ENCODE measurements at places on chromosomes 16 and 17.

DNA sequence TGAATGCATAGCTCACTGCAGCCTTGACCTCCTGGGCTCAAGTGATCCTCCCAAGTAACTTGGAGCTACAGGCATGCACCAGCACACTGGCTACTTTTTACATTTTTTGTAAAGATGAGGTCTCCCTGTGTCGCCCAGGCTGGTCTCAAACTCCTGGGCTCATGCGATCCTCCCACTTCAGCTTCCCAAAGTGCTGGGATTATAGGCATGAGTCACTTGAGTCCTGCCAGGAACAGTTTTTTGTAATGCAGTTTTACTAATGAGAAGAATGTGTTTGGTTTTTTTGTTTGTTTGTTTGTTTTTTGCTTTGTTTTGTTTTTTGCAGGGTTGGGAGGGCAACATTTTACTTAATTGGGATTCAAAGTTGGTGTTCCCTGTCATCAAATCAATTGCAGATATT, 22.2 kb downstream of the SOST start:
- DNase-seq, result no peak

- no peak for DNase-seq
Measured at GRCh38 chr16:89925596-89926079, 2.5 kb downstream of the TUBB3 start.

GRCh38 chr16:22673421-22673831, 140.5 kb upstream of the HS3ST2 start:
- no peak for DNase-seq

GRCh38 chr17:65604070-65604469, 42.6 kb upstream of the AXIN2 start:
- DNase-seq, result no peak

- DNase-seq, result no peak
Measured at GRCh38 chr16:82182266-82183003, 12.4 kb upstream of the MPHOSPH6 start.

- DNase-seq, result no peak
Measured at GRCh38 chr16:81567987-81568748, 123.6 kb downstream of the CMIP start.

GRCh38 chr16:84315422-84315821, 20.7 kb downstream of the WFDC1 start:
- no peak for DNase-seq

- DNase-seq, result no peak
Measured at GRCh38 chr17:32917842-32918241, 10.1 kb upstream of the TMEM98 start.

DNA sequence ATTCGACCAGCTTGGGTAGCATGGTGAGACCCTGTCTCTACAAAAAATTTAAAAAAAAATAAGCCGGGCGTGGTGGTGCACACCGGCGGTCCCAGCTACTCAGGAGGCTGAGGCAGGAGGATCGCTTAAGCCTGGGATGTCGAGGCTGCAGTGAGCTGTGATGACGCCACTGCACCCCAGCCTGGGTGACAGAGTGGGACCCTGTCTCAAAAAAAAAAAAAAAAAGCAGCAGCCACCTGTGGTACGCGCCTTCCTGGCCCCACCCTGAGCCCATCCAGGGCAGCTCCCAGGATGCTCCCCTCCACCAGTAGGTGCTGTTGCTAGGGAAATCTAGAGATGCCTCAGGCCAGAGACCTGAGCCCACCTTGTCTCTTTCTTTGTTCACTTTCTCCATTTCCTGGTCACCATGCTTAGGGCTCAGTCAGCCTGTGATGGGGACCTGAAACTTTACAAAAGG, 47.4 kb downstream of the TEKT5 start:
- no peak for DNase-seq

GRCh38 chr16:11306997-11307638, 26.0 kb upstream of the PRM1 start:
- no peak for DNase-seq

DNA sequence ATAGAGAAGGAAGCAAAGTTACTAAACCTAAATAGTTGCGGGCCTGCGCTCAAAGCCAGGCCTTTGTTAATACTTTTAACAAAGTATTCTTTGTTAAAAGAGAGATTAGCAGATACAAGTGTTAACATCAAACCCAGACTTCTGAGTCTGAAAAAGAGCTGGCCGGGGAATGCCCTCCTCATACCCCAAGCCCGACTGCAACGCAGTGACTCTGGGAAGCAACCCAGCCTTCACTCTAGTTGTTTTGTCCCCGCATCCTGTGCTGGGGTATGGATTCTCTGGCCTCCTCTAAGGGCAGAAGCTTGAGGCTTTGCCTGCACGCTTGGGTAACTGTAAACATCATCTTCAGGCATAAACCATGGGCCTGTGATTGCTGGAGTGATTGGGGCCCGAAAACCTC, 48.3 kb downstream of the ADCY7 start:
- DNase-seq, result no peak

DNA sequence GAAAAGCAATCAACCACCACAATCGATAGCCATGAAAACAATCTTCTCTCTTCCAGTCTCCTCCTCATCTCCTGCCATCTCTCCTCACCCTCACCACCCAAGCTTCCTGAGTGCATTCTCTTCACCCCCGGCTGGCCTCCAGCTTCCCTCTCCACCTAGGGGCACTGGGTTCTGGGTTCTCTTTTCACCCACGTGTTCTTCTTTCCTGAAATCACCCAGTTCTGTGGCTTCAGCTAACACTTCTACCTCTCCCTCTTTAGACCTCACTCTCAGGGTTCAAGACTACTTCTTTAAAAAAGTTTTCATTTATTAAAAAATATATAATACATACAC, 8.2 kb downstream of the ITGAM start:
- no peak for DNase-seq

GRCh38 chr17:4527566-4528125, 27.5 kb downstream of the MYBBP1A start:
- DNase-seq, result no peak

- peak; percentile 75 for DNase-seq
Measured at GRCh38 chr17:4583782-4584100, 588 bp upstream of the SMTNL2 start.

GRCh38 chr16:23145608-23146007, 3.6 kb downstream of the USP31 start:
- no peak for DNase-seq
